ENCODE measurements at places on chromosomes 7 and 10. TPM values are rescaled to one million over a fixed set of nuclear protein-coding genes. Genes with fewer than 3 reads are reported as not detected.

- no peak for DNase-seq
These were observed 19.7 kb upstream of the LFNG start for GRCh38 chr7:2499719-2500430.

The LRRC61 gene
- total RNA-seq = 12.0 TPM

DNA sequence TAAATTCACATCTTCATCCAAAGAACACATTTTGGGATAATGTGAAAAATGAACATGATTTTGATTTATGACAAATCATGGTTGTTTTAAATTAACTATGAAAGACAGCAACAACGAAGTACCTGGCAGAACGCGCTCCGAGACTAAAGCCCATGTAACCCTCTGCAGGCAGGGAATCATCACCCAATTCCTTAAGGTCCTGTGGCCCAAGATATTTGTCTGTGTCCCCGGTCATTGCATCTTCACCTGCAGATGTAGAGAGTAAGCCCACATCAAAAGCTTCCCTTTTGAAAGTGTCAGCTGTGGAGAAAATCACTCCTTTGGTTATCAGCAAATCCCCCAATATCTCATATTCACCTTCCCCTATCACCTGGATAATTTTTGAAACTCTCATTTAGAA lies 232.5 kb upstream of the CCDC6 start:
- DNase-seq = no peak

The ADRA2A gene
- total RNA-seq = 0.15 TPM

- no peak for DNase-seq
These were observed 137.3 kb downstream of the SDK1 start for GRCh38 chr7:3438352-3438751.

DNA sequence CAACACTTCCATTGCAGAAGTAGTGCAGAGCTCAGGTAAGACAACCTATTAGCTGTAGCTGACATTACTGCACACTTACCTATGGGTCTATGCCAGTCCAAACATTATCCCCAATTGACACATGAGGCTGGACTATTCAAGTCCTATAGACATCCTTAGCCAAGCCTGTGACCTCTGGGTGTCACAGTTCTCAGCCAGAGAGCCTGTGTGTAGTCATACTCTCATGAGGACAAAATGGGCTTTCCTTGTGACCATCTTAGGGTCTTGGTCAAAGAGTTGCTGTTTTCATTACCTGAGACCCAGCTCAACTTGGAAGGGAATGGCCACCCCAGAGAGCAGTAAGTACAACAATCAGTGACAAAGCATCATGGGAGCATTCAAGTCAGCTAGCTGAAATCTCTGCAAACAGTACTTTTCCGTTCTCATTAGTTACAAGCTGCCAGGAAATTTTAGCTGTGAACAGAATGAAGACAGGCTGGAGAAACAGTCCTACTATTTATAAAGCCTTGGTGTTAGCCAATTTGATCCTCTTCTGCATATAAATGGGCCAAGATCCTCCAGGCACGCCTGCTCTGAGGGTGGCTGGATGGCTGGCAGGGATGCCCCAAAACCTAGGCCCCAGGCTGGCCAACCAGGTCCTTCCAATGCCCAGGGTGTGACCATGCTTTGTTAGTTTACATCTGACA lies 44.3 kb downstream of the NUDCD3 start:
- DNase-seq = no peak

GRCh38 chr10:32150532-32151101 lies 94.4 kb upstream of the KIF5B start:
- no peak for DNase-seq

DNA sequence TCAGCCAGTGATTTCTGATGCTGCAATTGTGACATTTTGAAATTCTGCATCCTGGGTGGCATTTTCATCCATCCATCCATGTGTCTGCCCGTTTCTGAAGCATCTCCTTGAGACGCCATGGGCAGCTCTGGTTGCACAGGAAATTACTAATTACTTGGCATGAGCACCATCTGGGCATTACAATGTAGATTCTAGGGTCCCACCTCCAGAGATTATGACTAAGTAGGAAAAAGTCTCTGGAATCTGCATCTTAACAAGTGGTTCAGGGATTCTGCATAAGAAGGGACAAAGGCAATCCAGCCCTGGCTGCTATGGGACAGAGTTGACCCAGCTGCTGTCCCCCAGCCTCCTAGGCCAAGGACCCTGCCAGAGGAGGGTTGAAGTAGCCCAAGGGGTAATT lies 65.3 kb downstream of the CUZD1 start:
- no peak for DNase-seq

GRCh38 chr7:38880035-38880434 lies 29.0 kb downstream of the VPS41 start:
- DNase-seq = no peak

Measured in HCT116 (cell line).